Endothelial cell of umbilical vein (primary cell): ENCODE measurements at places on chromosomes 12 and 14. TPM values are rescaled to one million over a fixed set of nuclear protein-coding genes. Genes with fewer than 3 reads are reported as not detected.

The MLEC gene
- polyA plus RNA-seq, result 18.6 and 28.4 TPM in 2 replicates

DNA sequence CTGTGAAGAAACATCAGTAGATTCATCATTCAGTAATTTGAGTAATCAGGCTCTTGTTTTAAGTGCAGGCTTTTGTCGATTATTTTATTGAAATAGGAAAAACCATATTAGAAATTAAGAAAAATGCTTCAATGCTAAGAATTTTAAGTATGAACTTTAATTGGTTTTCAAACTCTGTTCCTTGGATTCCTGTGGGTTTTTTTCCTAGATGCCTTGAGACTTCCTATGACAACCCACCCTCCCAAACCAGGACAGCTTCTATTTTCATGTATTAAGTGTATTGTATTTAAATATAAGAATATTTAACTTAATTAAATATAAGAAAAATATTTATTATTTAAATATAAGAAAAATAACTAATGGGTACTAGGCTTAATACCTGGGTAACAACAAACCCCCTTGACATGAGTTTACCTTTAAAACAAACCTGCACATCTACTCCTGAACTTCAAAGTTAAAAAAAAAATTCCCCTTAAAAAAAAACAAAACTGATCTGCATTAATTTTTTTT lies 3.0 kb downstream of the ARHGAP5 start:
- H3K4me1 ChIP-seq, result peaks cover 16% of the 10 kb centered on the region
- no peak overlapping the region for H3K4me3 ChIP-seq
- DNase-seq, result no peak
- peaks cover 1% of the 10 kb centered on the region for H3K27me3 ChIP-seq
- no peak overlapping the region for H3K27ac ChIP-seq
- no peaks in the 10 kb centered on the region for H3K36me3 ChIP-seq

- DNase-seq, result peak; percentile 49
- H3K4me3 ChIP-seq, result no peak overlapping the region
- no peaks in the 10 kb centered on the region for H3K36me3 ChIP-seq
- H3K4me1 ChIP-seq, result peaks cover 8% of the 10 kb centered on the region
- H3K27me3 ChIP-seq, result no peaks in the 10 kb centered on the region
- H3K27ac ChIP-seq, result no peak overlapping the region
These were observed 27.6 kb downstream of the BICD1 start for GRCh38 chr12:32134101-32134888.

The MIA2 gene
- 9.4 and 10.4 TPM in 2 replicates for polyA plus RNA-seq

DNA sequence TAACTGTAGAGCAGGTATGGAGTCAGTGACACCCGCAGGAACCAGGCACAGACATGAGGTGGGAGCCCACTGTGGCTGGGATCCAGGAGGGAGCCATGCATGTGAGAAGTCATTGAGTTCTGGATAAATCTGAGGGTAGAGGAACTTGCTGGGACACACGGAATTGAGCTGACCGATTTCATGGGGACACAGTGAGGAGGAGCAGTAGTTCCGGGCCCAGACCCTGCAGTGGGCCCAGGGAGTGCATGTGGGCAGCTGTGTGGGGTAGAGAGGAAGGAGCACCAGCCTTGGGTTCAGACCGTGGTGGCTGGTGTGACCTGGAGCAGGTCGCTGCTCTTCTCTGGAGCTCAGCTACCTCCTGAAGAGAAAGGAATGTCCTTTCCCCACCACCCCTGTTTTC lies 8.4 kb downstream of the SERPINA3 start:
- H3K27ac ChIP-seq, result no peak overlapping the region
- DNase-seq, result no peak
- H3K4me1 ChIP-seq, result no peaks in the 10 kb centered on the region
- no peaks in the 10 kb centered on the region for H3K36me3 ChIP-seq

The SPTLC2 gene
- polyA plus RNA-seq, result 13.3 and 19.1 TPM in 2 replicates

DNA sequence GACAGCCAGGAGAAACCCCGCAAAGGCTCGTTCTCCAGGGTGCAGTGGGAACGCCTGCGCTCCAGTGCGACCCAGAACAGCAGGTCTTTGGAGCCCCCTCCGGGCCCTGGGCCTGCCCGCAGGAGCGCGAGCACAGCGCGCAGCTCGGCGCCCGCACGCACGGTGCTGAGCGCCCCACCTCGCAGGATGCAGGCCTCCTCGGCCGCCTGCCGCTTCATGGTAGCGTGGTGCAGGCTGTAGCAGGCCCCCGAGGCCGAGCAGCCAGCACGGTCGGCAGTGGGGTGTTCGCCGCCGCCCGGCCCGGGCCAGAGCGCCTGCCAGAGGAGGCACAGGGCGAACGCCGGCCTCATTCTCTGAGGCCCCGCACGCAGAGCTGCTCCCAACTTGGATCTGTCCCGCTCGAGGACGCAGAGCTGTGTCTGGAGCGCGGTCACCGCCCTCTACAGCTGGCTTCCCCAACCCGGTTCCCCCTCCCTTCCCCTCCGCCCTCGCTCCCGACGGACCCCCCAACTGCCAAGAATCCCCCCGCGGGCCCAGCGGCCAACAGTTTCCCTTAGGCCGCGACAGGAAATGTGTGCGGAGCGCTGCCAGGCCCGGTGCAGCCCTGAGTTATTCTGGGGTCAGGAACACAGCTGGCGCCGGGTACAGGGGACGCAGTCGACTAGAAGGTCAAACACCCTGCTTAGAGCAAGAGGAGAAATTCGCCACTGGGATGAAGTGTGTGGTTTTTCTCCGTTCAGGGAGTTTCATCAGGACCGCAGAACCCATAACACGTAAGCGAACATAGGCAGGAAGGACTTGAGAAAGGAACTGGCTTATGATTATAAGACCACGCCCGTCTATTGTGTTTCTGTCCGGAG lies at the start of gene CLEC14A:
TSS of gene CLEC14A (minus strand) at position 421 of the 860 bp plus-strand sequence. CDS start at position 350, 71 bp downstream.
- peaks cover 11% of the 10 kb centered on the region for H3K36me3 ChIP-seq
- H3K4me3 ChIP-seq, result peak within 1 kb of the TSS; percentile 86
- H3K4me1 ChIP-seq, result peaks cover 20% of the 10 kb centered on the region

DNA sequence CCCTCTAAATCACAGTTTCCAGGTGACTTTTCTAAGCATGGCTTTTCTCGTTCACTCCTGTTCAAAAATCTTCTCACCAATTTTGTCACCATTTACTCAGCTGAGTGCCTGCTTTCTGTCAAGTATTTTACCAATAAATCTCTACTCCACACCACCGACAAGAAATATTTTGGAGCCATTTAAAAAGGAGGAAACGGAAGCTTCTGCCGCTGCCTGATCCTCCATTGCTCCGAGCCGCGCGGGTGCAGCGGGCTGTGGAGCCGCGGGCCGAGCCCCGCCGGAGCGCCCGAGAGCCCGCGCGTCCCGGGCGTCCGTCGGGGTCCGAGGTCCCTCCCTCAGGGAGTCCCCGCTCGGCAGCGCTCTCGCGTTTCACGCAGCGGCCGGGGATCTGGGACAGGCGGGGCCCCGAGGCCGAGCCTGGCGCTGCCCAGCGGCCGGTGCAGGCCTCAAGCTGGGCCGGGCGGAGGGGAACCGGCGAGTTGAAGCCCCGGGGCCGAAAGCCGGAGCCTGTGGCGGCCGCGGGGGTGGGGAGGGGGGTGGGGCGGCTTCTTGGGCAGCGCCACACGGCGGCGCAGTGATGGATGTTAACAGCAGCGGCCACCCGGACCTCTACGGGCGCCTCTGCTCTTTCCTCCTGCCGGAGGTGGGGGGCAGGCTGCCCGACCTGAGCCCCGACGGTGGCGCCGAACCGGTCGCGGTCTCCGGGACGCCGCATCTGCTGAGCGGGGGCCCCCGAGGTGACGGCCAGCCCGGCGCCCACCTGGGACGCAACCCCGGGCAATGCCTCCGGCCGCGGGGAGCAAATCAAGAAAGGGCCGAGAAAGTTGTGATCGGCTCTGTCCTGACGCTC lies 1.1 kb upstream of the HEBP1 start:
- H3K27me3 ChIP-seq, result no peaks in the 10 kb centered on the region
- H3K27ac ChIP-seq, result peak overlapping the region; percentile 71
- H3K4me1 ChIP-seq, result peaks cover 22% of the 10 kb centered on the region
- H3K36me3 ChIP-seq, result no peaks in the 10 kb centered on the region
